Activated CD8-positive, alpha-beta T cell treated with anti-CD3 and anti-CD28 coated beads, Interleukin-2, amount 10 ng/mL, durations not matched to agents 7 days and 5 days (primary cell): ENCODE measurements at places on chromosomes 2 and 18. TPM values are rescaled to one million over a fixed set of nuclear protein-coding genes. Genes with fewer than 3 reads are reported as not detected.
A peak's percentile ranks its signal among the peaks of the same experiment; 100 is the strongest.

Gene ANKRD53
- not detected for total RNA-seq

Gene CCDC85A
- total RNA-seq, result not detected

GRCh38 chr2:128735296-128735960 lies 416.8 kb upstream of the HS6ST1 start:
- H3K4me1 ChIP-seq, result peaks cover 22% of the 10 kb centered on the region
- no peaks in the 10 kb centered on the region for H3K36me3 ChIP-seq
- H3K27ac ChIP-seq, result peak overlapping the region; percentile 69

Gene IL37
- not detected for total RNA-seq

GRCh38 chr18:13120983-13121441 lies 97.5 kb upstream of the LDLRAD4 start:
- H3K4me3 ChIP-seq, result no peak overlapping the region
- no peak for DNase-seq
- H3K4me1 ChIP-seq, result peaks cover 9% of the 10 kb centered on the region

GRCh38 chr2:180829261-180829660 lies 151.1 kb upstream of the UBE2E3 start:
- no peak overlapping the region for H3K27ac ChIP-seq
- no peaks in the 10 kb centered on the region for H3K27me3 ChIP-seq
- no peak overlapping the region for H3K4me3 ChIP-seq
- H3K36me3 ChIP-seq, result no peaks in the 10 kb centered on the region
- no peak for DNase-seq
- H3K4me1 ChIP-seq, result no peaks in the 10 kb centered on the region

GRCh38 chr2:31228717-31229116 lies 5.2 kb upstream of the EHD3 start:
- H3K4me1 ChIP-seq, result peaks cover 7% of the 10 kb centered on the region
- H3K36me3 ChIP-seq, result no peaks in the 10 kb centered on the region
- no peak for DNase-seq
- no peak overlapping the region for H3K27ac ChIP-seq
- no peak overlapping the region for H3K4me3 ChIP-seq

DNA sequence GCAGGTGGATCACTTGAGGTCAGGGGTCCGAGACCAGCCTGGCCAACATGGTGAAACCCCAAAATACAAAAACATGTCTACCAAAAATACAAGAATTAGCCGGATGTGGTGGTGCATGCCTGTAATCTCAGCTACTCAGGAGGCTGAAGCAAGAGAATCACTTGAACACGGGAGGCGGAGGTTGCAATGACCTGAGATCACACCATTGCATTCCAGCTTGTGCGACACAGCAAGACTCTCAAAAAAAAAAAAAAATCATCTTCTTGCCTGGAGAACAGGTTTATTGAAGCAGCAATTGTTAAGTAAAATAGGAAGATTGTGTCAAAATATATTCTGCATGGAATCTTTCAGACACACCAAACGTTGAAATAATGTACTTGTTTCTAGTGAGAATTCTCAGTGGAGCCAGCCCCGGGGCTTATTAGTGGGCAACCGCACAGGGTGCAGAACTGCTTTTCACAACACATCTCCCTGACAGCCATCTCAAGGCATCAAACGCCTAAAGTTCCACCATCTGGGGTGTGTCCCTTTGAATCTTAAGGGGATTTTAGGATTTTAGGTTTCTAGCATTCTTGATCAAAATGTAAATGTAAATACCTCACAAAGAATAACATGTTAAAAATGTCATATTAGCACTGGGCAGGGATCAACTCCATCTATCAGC lies 28.6 kb upstream of the PPP4R1 start:
- peaks cover 8% of the 10 kb centered on the region for H3K27me3 ChIP-seq
- H3K4me1 ChIP-seq, result no peaks in the 10 kb centered on the region
- DNase-seq, result no peak
- no peaks in the 10 kb centered on the region for H3K36me3 ChIP-seq

Gene GAREM2
- total RNA-seq, result 2.8 TPM

DNA sequence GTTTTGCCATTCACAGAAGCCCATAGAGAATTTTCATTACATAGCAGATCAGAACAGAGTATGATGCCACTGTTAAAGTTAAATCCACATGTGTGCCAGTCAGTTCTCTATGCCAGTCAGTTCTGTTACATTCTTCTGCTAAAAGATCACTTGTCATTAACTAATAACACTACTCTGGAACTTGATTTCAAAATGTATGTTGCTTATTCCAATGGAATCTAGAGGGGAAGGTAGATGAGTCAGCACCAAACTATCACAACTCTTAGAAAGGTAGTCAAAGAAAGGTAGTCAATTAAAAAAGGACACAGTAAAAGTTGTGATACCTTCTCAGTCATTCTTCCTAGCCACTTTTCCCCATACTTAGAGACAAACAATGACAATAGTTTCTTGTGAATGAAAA lies 1214.4 kb downstream of the LRP1B start:
- no peak overlapping the region for H3K4me3 ChIP-seq
- H3K36me3 ChIP-seq, result no peaks in the 10 kb centered on the region
- no peak for DNase-seq
- no peak overlapping the region for H3K27ac ChIP-seq
- no peaks in the 10 kb centered on the region for H3K4me1 ChIP-seq
- H3K27me3 ChIP-seq, result no peaks in the 10 kb centered on the region

Gene TLX2
- 0.34 TPM for total RNA-seq

Gene CKAP2L
- total RNA-seq, result 63.4 TPM

Gene MYCN
- total RNA-seq, result not detected

Gene ACKR3
- total RNA-seq, result 3.6 TPM

GRCh38 chr2:128775217-128775913 lies 456.7 kb upstream of the HS6ST1 start:
- H3K4me3 ChIP-seq, result no peak overlapping the region
- no peak for DNase-seq
- H3K27ac ChIP-seq, result no peak overlapping the region
- H3K27me3 ChIP-seq, result no peaks in the 10 kb centered on the region

GRCh38 chr2:9416267-9416961 lies 6.9 kb downstream of the ITGB1BP1 start:
- no peak overlapping the region for H3K4me3 ChIP-seq
- peaks cover 52% of the 10 kb centered on the region for H3K4me1 ChIP-seq
- peak overlapping the region; percentile 31 for H3K27ac ChIP-seq
- H3K36me3 ChIP-seq, result peaks cover 49% of the 10 kb centered on the region
- no peak for DNase-seq

DNA sequence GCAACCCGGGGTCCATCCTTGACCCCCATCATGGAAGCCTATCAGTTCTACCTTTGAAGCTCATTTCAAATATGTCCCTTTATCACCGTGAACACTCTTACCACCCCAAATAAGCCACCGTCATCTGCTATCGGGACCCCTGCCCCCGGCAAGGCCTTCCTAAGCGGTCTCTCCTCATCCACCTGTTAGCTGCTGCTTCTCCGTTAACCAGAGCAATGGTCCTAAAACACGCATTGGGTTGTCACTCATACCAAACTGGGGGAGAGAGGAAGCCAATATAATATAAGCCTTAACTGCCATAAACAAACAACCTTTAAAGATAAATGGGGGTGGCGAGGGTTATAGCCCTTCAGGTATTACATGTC lies 680 bp downstream of the ASNSD1 start:
- no peak for DNase-seq
- H3K4me1 ChIP-seq, result peaks cover 44% of the 10 kb centered on the region
- no peaks in the 10 kb centered on the region for H3K27me3 ChIP-seq
- no peak overlapping the region for H3K4me3 ChIP-seq
- H3K36me3 ChIP-seq, result peaks cover 21% of the 10 kb centered on the region
- no peak overlapping the region for H3K27ac ChIP-seq

GRCh38 chr2:59027320-59027719 lies 786.2 kb upstream of the FANCL start:
- H3K4me1 ChIP-seq, result no peaks in the 10 kb centered on the region
- no peak overlapping the region for H3K27ac ChIP-seq
- no peaks in the 10 kb centered on the region for H3K36me3 ChIP-seq
- no peak overlapping the region for H3K4me3 ChIP-seq
- no peaks in the 10 kb centered on the region for H3K27me3 ChIP-seq

DNA sequence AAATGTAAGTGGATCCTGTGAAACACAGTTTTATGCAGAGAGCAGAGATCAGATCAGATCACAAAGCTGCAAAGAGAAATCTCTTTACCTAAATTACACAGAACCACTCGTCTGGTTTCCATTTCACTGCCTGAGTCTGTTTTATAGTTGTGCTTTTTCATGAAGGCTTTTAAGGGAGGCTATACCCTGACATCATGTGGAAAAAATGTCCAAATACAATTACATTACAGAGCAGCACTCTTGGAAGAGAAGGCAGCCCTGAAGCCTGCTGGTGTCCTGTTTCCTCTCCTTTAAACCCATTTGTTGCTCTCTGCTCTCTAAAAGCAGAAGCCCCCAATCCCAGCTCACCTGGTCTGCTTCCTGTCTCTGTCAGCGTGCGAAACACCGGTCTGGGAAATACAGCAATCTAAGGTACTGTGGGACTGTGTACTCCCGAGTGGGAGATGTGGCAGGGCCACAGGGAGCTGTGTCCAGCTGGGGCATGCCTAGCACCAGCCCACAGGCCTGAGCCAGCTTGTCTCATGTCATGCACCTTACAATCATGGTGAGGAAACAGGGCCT lies 24.8 kb upstream of the ZFP36L2 start:
- H3K27ac ChIP-seq, result no peak overlapping the region
- no peak for DNase-seq
- H3K27me3 ChIP-seq, result no peaks in the 10 kb centered on the region
- peaks cover 5% of the 10 kb centered on the region for H3K36me3 ChIP-seq
- no peak overlapping the region for H3K4me3 ChIP-seq

- H3K27ac ChIP-seq, result no peak overlapping the region
- H3K27me3 ChIP-seq, result no peaks in the 10 kb centered on the region
- H3K4me1 ChIP-seq, result peaks cover 11% of the 10 kb centered on the region
- no peak for DNase-seq
Measured at GRCh38 chr2:191045141-191045540, 31.2 kb upstream of the STAT1 start.
